ENCODE measurements at places on chromosomes 2 and 18.

DNA sequence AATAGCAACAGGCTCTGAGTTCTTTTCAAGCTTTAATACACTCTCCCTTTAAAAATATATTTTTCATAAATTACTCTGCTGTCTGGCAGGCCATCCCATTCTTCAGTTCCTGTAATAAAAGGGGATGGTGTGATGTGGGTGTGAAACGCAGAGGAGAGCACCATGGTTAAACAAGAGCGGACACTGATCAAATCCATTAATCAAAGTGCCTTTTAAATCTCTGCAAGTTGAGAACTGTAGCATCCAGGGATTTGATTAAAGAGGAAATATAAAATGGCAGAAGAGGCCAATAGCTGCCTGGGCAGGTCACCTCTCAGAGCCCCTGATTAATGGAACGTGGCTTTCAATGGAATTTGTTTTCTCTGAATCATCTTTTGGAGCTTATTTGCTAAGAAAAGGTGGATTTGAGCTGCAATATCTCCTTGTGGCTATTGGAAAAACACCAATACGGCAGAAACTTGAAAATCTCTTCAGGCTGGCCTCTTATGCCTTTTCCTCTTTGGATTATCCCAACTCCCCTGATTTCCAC is 96.9 kb downstream of the ACTR3 start:
- DNase-seq = no peak

- DNase-seq = no peak
These were observed 73.5 kb downstream of the FBXO15 start for GRCh38 chr18:74073957-74074667.

DNA sequence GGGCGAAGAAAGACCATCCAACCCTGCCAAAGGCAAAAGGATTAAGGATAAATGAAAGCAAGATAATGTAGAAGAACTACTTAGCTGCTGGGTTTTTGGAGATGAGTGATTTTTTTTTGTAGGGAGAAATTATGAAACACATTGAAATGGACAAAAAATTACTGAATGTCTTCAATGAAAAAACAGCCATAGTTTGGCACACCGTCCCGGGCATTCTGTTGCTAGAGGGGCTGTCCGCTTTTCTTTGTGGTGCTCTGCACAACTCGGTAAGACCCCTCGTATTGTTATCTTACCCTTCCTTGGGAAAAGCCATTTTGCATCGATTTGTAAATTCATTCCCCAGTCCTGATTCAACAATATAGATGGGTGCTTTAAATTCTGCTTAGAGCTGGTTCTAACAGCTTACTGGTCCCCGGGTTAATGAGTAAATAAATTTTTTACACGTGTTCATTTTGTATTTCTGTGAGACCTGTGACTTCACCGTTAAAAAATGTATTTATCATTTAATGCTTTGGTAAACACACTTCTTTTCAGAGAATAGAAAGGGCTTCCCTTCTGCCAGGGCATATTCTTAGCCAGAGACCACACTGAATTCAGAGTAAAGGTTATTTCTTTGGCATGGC is 912 bp upstream of the LAPTM4A start:
- DNase-seq = no peak

- DNase-seq = no peak
These were observed 101.6 kb downstream of the SLC4A3 start for GRCh38 chr2:219728991-219729487.

GRCh38 chr18:45938488-45938935 is 28.6 kb downstream of the EPG5 start:
- DNase-seq = no peak

GRCh38 chr18:38241736-38242135 is 676.1 kb upstream of the CELF4 start:
- peak; percentile 51 for DNase-seq

- DNase-seq = peak; percentile 14
These were observed 57.8 kb upstream of the CCDC141 start for GRCh38 chr2:179107737-179108136.

DNA sequence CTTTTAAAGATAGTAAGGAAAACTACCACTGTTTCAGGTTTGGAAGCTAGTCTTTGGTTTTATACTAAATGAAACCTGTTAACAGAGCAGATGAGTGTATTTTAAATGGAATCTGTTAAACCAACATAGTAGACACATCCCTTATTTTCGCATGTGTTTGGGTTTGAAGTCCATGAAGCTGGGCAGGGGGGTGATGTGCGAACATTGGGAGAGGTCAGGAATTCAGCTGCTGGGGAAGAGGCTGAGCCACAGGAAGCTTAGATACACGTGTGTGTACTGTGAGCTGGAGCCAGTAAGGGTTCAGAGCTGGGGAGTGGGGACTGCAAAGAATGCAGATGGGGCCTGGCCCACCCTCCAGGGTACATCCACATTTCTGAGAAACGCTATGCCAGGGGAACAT is 176.9 kb downstream of the VAPA start:
- DNase-seq = no peak

DNA sequence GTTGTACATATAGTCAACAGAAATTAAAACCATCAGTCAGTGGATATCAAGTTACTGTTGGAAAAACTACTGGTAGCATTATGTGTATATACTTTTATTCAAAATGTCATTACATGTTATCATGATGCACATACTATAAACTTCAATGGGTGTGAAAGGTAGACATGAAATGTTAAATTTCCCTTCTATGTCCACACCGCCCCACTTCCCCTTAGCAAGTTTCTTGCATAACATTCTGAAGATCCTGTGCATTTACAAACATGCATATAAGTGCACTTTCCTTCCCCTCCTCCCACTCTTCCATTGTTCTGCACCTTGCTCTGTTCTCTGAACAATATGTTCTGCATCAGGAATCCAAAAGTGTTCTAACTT is 16.6 kb upstream of the HK2 start:
- DNase-seq = no peak

- no peak for DNase-seq
These were observed 205.1 kb upstream of the SRD5A2 start for GRCh38 chr2:31785876-31786275.

DNA sequence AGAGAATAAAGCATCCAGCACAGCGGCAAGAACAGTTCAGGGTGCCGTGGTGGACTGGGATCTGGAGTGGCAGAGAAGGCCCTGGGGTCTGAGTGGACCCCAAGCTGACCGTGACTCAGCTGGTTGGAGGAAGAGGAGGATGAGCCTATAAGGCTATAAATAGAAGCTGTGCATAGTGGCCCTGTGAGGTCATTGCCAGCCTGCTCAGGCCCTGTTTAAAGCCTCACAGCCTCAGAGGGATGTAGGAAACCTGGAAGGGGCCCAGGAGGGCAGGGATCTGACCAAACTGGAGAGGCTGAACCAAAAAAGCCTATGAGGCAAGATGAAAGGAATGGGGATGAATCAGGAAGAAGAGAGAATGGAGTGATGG is 11.3 kb upstream of the DES start:
- DNase-seq = peak; percentile 81

GRCh38 chr2:131042148-131042775 is 51.0 kb downstream of the FAM168B start:
- no peak for DNase-seq

GRCh38 chr2:43877782-43878464 is 39.2 kb downstream of the ABCG8 start:
- peak; percentile 65 for DNase-seq

DNA sequence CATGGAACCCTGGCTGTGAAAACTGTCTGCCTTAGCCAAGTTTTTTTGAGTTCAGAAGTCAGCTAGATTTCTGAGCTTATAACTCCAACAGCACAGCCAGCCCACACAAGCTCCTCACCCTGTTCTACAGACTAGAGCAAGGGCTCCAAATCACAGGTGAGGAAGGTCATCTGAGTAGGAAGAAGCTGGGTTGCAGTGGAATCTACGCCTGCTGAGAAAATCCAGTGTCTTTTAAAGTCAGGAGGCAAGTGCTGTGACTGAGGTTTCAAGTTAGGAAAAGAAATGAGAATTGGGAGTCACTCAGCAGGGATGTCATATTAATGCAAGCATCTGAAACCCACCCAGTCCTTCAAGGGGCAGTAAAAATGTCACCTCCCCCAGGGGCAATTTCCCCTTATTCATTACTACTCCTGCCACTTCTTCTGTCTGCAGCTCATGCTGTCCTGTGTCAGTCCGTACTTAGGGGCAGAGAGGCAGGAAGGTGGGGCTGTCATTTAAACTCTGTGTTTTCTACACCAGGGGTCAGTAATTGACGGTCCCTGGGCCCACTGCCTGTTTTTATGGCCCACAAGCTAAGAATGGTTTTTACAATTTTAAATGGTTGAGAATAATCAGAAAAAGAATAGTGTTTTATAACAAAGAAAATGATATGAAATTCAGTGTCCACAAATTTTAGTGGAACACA is 551.1 kb downstream of the BCL11A start:
- DNase-seq = no peak

DNA sequence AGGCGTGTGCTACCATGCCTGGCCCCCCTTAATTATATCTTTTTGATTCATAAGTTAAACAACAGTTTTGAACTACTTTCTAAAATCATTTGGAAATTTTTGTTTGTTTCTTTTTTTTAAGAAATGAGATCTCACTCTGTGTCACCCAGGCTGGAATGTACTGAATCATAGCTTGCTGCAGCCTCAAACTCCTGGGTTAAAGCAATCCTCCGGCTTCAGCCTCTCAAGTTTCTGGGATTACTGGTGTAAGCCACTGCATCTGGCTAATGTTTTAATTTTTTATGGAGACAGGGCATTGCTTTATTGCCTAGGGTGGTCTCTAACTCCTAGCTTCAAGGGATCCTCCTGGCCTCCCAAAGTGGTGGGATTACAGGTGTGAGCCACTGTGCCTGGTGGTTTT is 71.5 kb downstream of the BABAM2 start:
- DNase-seq = peak; percentile 33

DNA sequence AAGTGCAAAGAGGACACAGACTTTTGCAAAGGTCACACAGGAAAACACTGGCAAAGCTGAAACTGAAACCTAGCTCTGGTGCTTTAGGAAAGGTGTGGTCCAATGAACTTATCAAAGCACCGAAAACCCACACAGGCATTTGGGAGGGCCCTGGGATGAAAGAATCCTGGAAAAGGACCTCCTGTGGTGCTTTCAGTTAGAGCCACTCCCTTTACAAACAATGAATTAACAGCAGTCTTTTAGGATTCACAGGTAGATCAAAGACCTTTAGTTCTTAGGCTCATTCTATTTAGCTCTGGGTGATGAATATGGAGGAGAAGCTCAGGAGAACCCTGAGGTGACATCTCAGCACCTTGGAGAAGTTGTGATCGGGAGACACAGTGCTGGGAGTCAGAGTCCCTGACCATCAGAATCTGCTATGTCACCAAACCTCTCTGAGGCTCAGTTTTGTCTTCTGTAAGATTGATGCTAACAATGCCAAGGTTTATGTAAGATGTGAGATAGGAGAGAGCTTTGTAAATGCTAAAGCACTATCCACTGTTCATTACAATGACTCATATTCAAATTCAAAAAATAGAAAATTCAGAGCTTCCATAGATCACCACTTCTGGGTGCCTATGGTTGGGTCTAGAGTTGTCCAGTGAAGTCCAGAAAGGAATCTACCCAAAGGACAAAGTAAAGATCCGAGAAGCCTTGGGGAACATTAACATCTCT is 39.3 kb downstream of the VSNL1 start:
- no peak for DNase-seq

DNA sequence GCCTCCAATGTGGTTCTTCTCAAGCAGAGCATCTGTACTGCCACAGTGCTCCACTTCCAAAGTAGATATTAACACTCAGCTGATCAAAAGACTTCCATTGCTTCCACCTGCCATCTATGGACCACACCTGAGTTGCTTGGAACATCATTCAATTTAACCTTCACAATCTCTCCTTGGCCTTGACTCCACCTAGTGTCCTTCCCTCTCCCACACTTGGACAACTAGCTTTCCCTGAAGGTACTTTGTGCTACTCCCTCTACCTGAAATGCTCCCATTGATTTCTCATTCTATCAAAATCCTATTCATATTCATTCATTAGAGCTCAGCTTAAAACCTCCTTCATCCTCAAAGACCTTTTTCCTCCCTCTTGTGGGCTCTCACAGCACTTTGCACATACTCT is 48.7 kb downstream of the SOWAHC start:
- DNase-seq = no peak

DNA sequence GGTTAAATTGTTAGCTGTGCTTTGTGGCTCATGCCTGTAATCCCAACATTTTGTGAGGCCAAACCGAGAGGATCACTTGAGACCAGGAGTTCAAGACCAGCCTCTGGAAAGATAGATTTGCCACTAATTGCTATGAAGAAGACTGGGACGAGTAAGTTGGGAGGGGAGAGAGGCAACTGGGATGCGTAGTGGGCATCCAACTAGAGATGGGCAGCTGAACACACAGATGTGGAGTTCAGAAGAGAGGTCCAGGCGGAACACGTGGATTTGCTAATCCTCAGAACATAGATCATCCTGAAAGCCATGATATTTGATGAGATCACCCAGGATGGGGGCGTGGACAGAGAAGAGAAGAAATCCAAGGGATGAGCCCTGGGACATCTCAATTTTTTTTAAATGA is 48.7 kb downstream of the CYP26B1 start:
- no peak for DNase-seq

DNA sequence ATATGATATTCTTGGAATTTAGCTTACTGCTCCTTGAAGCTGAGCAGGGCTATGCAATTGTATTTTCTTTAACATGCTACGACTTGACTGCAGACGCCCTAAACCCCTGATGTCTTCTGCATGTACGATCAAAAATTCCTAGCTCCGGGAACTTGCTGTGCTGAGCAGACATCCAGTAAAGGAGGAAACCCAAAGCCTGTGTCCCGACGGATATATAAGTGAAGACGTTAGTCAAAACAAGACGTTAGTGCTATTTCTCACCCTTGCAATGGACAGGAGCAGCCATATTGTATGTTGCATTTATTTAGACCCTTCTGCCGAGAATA is 51.5 kb downstream of the SETBP1 start:
- no peak for DNase-seq

DNA sequence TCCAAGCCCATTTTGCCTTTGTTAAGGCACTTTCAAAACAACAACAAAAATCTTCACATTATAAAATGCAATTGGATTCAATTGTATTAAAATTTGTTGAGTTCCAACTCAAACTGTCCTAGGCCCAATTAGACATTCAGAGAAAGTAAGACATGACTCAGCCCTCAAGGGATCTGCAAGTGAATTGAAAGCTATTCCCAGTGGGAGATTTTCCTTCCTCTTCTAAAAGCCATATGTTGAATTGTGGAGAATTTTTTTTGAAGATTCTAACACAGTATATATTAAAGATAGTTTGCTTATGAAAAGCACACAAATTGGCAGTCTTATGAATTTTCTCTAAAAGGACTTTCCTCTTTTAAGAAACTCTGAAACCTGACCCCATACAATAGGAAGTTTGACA is 268.0 kb upstream of the PARD3B start:
- DNase-seq = no peak

- peak; percentile 22 for DNase-seq
These were observed 210.5 kb downstream of the SH3RF3 start for GRCh38 chr2:109339519-109339966.

GRCh38 chr2:198042189-198042588 is 237.8 kb downstream of the PLCL1 start:
- no peak for DNase-seq

DNA sequence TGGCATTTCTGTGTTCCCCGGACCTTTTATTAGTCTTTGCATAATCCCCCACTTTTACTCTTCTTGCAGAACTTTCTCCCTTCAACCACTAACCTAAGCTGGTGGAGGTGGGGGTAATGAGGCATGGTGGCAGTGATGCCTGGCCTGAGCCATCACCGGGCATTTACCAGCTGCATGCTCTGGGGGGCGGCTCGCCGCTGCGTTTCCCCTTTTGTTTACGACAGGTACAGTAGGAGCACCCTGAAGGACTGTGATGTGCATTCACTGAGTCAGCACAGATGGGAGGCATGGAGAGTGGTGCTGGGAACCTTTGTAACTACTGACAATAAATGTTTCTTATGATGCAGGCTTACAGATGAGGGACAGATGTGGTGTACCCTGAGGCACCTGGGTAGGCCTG is 46.9 kb downstream of the PLEKHB2 start:
- DNase-seq = no peak

GRCh38 chr2:130736487-130736886 is 7.6 kb downstream of the GPR148 start:
- no peak for DNase-seq

Measured in brain microvascular endothelial cell (primary cell).